ENCODE measurements at places on chromosomes 1 and 21.
A peak's percentile ranks its signal among the peaks of the same experiment; 100 is the strongest.

DNA sequence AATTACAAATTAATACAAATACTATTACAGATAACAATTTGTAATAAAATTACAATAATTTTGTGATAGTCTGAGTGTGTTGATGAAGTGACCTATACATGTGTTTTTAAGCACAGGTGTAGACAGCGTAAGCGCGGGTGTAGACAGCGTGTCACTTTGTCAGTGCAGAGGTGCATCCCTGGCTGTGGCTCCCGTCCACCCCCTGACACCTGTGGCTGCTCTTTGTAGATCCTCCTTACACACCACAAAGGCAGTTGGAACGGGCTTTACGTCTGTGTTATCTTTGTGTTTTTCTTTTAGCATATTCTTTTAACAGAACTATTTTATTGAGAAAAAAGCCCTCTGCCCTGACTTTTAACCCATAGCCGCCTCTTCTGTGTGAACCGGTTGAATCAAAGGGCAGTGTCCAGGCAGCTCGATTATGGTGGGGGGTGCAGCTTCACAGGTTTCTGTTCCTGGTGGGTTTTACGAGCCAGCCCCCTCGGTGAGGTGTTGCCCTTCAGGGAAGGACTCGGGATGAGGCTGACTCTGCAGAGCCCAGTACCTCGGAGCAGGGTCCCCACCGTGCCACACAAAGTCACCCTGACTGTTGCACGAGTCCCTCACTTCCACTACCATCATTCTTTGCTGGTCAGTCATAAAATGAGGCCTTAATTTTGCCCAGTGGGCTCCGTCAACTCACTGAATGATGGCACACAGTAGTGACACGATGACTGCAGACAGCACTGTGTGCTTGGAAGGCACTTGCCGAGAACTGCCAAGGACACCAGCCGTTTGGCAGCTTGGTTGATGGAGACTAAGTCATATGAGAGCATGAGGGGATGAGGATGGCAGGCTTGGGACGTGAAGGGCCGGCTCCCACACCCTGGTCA is 86.4 kb upstream of the COL6A1 start:
- DNase-seq = no peak

GRCh38 chr21:38742580-38743260 is 63.0 kb upstream of the ETS2 start:
- no peak for DNase-seq

DNA sequence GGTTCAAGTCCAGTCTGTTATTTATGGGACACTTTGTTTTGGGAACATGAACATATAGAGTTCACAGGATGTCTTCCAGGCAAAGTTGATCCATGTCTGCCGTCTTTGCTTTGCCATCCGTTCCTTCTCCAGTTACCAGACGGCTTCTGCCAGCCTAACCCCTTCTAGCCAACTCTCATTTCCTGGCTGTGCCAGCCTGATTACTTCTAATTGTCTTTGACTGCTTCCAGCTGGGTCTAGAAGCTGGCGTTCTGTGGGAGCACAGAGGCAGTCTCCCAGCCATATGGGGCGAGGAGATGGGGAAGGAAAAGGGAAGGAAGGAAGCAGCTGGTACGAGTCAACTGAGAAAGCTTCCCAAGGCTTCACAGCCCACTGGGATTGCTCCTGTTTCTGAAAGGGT is 3.1 kb upstream of the HUNK start:
- DNase-seq = no peak

- no peak for DNase-seq
Observed at GRCh38 chr1:107739201-107739600, 225.8 kb downstream of the VAV3 start.

- DNase-seq = no peak
Observed at GRCh38 chr1:117562581-117563491, 43.0 kb upstream of the TENT5C start.

- DNase-seq = no peak
Observed at GRCh38 chr1:214503553-214503952, 47.8 kb downstream of the PTPN14 start.

DNA sequence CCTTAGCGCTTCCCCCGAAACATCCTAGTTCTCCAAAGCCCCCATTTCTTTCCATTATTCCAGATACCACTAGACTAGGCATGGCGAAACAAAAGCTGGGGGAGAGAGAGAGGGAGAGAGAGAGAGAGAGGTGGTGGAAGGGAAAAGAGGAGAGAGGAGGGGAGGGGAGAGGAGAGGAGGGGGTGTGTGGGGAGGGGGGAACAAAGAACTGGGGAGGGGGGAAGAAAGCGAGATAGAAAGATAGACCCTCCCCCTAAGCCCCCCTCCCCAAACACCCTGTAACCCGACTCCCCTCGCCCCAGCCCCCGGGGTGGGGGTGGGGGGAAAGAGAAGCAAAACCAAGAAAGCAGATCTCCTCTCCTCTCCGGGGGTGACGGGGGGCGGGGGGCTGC is 352 bp downstream of the MEX3A start:
- peak; percentile 36 for DNase-seq

- DNase-seq = no peak
Observed at GRCh38 chr1:105934806-105935205, 1121.7 kb upstream of the PRMT6 start.

- DNase-seq = no peak
Observed at GRCh38 chr1:164846731-164847691, 288.0 kb downstream of the PBX1 start.

DNA sequence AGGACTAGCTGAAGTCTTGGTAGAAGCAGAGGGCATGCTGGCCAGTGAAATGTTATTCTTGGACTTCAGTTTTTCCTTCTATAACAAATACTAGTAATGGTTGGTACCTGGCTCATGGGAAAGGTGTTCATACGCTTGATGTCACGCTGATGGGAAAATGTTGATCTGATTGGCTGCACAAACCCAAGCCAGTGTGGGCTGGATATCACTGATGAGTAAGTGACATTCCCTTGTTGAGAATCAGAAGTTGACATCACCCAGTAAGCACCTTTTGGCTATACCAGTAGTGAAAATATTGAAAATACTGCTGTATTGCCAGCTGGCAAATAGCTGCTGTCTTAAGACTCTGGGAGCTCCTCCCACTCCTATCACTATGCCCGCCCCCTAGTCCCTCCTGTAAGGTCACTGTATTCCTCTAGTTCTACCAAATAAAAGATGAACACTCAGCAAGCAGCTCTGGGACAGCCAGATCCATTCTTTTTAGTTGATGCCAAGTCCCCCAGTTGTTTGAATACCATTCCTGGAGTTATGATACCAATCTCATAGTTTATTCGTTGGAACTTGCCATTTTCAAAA is 168.2 kb downstream of the GRIK1 start:
- DNase-seq = no peak

- no peak for DNase-seq
Observed at GRCh38 chr1:15441247-15441646, 3.0 kb downstream of the CTRC start.

DNA sequence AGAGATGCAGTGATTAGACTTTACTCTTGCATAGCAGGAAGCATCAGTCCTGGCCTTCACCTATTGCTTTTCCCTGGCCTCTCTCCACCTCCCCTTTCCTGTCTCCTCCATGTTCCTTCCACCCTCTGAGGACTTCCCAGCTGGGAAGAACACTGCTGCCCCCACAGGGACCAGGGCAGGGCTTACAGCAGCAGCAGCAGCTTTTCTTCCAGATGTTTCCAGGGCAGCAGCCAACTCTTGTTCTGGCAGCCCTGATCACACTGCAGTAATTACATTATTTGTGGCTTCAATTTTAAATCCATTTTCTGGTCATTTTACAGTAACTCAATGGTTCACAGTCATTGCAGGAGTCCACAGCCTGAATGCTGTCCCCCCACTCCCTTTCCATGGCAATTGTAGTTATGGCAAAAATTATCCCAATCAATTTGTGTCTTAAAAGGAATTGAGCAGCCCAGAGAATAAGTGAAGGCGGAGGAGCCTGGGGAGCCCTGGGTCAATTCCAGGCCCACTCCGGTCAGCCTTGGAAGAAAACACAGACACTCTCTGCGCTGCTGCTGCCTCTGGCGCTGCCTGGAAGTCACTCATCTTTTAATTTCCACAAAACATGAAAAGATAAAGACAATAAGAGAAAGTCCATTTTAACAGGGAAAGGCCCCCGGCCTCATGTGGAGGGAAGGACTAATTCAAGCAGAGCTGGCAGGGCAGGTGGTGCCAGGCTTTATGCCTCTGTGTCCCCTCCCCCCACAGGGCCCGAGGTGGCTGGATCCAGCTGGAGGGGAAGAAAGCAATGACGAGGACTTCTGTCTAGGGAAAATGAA is 148.6 kb downstream of the GRIK3 start:
- no peak for DNase-seq

- DNase-seq = peak; percentile 72
Observed at GRCh38 chr1:26500488-26501175, 28.4 kb downstream of the HMGN2 start.

GRCh38 chr21:18251065-18251464 is 6.4 kb downstream of the CHODL start:
- no peak for DNase-seq

- DNase-seq = no peak
Observed at GRCh38 chr1:198122693-198123092, 34.1 kb upstream of the NEK7 start.

GRCh38 chr21:33412832-33413519 is 9.8 kb downstream of the IFNGR2 start:
- no peak for DNase-seq

GRCh38 chr1:83671586-83671985 is 327.3 kb downstream of the TTLL7 start:
- no peak for DNase-seq

DNA sequence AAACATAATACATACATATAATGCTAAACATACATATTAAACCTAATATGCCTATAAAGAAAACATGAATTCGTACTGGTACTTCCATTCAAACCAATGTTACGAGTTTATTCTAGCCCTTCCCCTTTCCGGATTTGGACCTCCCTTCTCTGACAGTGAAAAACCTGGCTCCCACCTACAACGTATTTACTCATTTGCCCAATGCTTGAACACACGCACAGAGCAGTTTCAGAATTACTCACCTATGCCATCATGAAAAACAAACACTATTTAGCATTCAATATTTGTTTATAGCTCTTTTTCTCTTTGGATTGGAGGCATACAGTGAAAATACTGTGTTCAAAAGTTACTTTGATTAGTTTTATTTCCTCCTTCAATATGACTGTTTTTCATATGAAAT is 204.4 kb downstream of the LMX1A start:
- DNase-seq = no peak

DNA sequence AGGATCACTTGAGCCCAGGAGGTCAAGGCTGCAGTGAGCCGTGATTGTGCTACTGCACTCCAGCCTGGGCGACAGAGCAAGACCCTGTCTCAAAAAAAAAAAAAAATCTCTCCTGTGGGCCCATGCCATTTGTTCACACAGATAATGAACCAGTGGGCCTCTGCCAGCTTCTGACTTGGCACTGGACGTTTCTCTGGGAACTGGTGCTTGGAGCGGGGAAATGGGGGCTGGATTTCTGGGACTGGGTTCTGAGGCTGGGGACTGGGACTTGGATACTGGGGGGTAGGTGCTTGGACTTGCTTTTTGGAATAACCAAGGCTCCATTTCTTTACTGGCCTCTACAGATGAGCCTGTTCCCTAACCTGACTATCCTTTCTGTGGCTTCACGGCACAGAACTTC is 9.7 kb downstream of the IFI6 start:
- DNase-seq = no peak

- DNase-seq = no peak
Observed at GRCh38 chr1:227942021-227942715, 5.6 kb downstream of the WNT9A start.

GRCh38 chr1:172254521-172255222 is 165.8 kb upstream of the C1orf105 start:
- DNase-seq = no peak

GRCh38 chr1:199101139-199101538 is 462.3 kb downstream of the PTPRC start:
- no peak for DNase-seq

DNA sequence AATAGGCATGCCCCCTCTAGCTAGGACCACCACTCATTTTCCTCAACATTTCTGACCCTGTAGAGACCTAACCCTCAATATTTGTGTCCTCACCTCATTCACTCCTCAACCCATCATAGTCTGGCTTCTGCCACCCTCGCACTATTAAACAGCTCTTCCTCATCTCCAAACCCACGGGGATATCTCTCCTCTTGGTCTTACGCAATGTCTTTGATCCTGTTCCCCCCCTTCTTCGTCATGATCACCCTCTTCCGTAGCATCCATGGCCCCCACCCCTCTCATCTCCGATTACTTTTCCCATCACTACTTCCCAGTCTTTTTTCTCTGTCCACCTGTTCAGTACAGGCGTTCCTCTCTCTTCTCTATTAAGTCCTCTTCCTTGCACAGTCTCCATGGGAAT is 51.7 kb upstream of the SPOCD1 start:
- no peak for DNase-seq

DNA sequence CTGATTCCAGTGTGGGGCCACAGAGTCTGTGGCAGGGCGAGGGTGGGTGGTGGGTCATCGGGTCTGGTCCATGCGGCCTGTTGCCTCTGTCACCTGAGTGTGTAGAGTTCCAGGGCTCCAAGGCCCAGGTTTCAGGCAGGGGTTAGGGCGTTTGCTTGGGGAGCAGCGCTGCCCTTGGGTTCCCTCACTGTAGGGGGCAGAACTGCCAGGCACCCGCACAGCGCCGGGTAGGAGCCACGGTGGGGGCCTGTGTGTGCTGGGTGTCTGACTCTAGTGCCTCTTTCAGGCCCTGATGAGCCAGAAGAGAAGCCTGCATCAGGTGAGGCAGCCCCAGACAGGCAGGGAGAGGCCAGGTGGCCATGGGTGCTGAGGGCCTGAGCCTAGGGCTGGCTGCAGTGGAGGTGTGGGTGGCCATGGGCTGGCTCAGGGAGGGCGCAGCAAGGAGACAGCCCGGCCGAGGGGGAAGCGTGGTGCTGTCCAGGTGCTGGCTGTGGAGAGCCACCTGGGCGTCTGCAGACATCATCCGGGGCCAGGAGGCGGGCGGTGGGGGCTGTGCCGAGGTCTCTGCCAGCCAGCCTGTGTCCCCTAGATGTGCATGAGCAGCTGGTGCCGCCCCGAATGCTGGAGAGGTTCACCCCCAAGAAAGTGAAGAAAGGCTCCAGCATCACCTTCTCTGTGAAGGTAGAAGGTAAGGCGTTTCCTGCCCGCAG is 72.3 kb downstream of the TRIM11 start:
- DNase-seq = no peak

All from NCI-H2081 (cell line).